Epithelial cell of prostate (primary cell): ENCODE measurements at places on chromosomes 12 and 14.

DNA sequence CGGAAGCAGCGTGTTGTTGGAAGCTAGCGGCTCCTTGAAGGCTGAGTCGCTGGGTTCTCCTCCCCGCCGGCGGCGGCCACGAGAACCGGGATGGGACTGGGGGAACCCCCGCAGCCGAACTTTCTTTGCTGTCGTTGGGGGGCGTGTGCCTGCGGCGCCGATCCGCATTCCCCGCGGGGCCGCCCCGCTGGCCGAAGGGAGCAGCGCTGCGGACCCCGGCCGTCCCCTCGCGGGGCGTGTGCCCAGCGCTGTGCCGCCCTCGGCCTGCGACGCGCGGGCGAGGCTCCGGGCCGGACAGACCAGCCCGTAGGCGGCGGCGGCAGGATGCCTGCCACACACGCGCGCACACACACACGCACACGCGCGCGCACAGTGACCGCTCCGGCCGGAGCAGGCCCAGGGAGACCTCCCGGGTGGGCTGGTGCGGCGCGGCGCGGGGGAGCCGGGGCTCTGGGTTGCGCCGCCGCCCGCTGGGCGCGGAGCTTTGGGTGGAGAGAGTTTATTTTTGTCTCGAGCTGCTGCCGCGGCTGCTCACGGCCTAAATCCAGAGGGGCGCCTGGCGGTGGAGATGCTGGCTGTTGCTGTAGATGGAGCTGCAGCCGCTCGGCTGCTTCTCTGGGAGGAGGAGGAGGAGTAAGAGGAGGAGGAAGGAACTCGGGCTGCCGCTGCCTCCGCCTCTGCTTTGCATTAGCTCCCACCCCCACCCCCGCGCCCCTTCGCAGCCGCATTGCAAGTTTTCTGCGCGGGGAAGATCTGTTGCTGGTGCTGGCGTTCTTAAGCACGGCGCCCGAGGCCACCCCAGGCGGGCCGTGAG, at the start of gene SAMD4A:
Gene SAMD4A (plus strand): TSS at position 719 of the 814 bp plus-strand sequence. CDS start 789 bp downstream, outside the sequence.
- no peak for DNase-seq

DNA sequence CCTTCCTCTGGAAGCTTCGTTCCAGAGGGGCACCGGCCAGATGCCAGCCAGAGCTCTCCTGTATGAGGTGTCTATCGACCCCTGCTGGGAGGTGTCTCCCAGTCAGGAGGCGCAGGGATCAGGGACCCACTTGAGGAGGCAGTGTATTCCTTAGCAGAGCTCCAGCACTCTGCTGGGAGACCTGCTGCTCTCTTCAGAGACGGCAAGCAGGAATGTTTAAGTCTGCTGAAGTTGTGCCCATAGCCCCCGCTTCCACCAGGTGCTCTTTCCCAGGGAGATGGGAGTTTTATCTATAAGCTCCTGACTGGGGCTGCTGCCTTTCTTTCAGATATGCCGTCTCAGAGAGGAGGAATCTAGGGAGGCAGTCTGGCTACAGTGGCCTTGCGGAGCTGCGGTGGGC, 22.2 kb upstream of the NAV3 start:
- no peak for DNase-seq

DNA sequence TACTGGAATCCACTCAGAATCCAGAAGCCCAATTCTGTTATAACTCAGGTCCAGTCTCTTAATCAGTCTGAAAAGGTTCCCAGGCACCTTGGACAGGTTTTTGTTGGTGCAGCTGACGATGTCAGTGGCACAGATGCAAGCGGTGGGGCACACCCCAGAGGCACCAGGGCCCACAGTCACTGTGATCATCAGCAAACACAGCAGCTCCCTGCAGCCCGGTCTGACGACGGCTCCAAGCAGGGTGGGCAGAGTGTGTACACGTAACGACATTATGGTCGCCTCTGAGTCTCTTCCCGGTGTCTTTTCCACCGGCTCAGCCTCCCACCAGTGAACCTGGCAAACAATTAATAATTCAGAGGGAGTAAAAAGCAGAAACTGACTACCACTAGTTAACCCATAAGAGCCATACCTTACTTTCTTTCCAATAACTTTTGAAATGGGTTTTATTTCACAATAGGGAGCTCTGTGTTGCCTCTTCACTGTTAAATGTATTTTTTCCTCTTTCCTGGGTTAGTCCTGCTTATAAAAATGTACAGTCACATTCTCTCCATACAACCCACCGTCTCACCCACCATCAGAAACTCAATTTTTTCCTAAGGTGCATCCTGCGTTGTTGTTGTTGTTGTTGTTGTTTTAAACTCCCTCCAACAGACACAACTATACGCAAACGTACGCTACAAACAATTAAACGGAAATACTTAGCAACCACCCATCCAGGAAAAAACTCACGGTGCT, 521 bp upstream of the PCED1B start:
- DNase-seq, result no peak

- DNase-seq, result no peak
Observed at GRCh38 chr14:71931492-71932228, 569 bp upstream of the RGS6 start.

DNA sequence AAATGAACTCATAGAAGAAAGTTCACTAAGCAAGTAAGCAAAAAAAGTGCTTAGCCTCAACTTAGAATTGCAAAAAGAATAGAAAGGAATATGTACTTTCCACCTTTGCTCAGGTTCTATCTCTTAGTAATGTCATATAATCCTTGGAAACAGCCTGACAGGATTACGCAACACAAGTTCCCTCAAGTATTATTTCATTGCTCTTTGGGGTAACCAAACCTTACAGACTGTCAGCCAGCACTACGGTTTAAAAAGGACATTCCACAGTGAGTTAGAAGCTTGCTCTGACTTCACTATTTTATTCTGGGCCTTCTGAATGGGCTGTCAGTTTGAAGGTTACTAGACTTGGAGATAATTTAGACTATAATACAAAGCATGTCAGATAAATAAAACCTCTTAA, 264.0 kb downstream of the ATXN7L3B start:
- DNase-seq, result no peak
